ENCODE measurements at places on chromosomes 16 and 17.

DNA sequence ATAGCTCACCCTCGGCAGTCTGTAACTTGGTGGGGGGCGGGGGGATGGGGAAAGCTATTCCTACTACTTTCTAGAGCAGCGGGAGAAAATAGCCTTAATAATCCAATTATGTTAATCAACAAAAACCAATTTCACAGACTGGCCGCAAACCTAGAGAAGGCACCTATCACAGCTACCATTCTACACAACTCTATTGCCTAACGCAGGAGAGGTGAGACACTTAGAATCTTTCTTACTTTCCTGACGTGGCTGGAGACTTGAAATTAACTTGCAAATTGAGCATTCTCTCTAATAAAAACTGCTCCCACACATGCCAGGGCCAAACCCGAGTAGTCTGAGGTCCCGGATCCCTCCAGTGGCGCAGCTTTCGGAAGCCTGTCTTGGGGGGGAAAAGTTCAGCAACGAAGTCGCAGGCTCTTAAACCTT, 794 bp downstream of the SMG6 start:
- no peak for DNase-seq

DNA sequence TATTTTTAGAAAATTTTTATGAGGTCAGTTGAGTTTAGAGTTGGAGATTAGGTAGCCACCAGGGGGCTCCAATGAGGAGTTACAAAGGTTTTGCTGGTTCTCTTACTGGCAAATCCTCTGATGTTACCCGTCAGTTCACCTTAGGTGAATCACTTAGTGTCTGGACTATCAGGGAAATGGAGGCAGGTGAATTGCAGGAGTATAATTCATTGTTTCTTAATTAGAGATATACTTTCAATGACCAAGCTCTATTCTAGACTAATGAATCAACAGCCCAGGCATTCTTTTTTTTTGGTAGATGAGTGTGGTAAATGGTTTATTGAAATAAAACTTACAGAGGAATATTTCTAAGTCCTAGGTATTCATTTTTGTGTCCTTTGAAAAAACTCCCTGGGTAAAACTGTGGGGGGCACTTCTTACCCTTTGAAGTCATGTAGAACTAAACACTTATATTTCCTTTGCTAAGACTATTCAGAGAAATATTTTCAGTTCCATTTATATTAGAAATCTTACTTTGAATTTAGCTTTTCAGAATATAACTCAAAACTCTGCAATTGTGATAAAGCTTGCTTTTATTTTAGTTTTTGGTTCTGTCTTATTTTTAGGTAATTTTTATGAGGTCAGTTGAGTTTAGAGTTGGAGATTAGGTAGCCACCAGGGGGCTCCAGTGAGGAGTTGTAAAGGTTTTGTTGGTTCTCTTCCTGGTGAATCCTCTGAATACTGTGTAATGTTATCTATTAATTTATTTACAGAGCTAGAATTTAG, 17.7 kb downstream of the PSMD11 start:
- DNase-seq = peak; percentile 63

DNA sequence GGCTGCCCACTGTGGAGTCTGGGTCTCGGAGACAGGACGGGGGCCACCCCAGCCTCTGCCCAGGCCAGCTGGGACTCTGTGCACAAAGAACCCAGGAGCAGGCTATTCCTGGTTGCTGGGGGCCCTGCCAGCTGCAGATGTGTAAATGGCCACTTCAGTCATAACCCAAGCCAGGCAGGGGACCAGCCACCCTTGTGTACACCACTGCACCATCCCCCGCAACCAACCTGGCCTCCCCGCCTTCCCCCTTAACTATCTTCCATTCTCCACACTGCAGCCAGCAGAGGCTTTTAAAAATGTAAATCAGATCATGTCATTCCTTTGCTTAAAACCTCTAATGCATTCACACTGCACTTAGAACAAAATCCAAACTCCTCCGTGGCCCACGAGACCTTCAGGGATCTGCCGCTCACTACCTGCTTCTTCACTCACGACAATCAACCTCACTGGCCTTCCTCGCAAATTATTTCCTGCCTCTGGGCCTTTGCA, 28.3 kb downstream of the RTN4RL1 start:
- no peak for DNase-seq

DNA sequence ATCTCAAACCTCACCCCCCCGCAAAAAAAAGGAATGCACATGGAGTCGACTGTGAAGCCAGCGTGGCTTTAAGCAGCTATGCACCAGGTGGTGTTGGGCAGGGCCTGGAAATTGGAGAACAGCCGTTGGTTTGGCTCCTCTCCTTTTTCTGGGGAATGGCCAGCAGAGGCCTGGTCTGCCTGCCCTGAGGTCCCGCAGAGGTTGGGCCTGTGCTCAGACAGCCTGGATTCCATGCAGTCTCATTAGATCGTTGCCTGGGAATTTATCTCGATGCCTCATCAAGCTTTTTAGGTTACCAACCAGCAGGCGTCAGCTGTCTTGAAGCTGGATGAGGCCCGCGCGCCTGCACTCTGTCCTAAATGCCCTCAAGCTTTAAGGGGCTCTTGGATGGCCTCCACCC, 9.8 kb downstream of the SLC12A3 start:
- no peak for DNase-seq

GRCh38 chr17:19507775-19508576, 25.7 kb upstream of the SLC47A1 start:
- peak; percentile 80 for DNase-seq

DNA sequence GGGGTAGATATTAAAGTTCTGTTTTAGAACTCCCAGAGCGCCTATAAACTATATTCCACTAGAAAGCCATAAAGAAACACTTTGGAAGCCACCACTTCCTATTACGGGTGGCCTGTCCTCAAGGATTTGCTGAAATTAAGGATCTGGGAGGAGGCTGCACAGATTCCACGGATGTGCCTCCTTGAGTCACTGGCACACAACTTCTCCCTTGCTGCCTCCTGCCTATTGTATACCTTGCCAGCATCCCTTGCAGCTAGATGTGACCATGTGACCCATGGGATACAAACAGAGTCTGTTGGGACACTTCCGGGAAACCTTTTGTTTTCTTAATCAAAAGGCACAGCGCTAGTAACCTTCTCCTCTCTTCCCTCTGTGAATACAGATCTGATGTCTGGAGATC, 263.0 kb downstream of the C16orf95 start:
- no peak for DNase-seq

DNA sequence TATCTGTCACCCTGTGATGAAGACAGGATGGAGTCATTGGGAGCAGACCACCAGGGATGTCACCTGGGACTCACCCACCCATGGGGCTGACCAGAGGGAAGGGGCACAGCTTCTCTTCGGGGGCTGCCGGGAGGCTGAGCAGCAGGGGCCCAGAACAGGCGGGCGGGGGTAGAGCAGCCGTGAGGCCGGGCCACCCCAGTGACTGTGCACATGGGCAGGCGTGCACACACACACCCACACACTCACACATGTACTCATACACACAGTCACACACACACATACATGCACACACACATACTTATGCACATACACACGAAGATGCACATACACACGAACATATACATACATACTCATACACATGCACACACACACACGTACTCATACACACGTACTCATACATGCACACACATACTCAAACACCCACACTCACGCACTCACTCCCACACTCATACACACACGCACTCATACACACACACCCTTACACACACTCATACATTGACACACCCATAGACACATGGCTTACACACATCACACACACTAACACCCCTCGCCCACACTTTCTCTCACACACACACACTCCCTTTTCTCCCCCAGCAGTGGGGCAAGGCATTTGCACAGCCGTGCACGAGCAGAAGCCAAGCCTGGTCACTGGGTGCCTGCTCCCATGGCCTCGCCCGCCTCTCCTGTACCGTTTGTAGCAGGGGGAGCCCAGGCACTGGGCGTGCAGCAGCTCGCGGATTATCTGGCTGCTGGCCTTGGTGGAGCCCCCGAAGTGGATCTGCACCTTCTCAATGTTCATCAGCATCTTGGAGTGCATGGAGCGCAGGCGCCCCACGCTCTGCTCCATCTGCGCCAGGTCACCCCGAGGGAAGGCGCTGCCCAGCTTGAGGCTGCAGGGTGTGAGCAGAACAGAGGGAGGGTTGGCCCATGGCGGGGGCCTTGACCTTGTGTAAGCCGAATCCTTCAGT, 12.4 kb downstream of the UBALD2 start:
- no peak for DNase-seq

DNA sequence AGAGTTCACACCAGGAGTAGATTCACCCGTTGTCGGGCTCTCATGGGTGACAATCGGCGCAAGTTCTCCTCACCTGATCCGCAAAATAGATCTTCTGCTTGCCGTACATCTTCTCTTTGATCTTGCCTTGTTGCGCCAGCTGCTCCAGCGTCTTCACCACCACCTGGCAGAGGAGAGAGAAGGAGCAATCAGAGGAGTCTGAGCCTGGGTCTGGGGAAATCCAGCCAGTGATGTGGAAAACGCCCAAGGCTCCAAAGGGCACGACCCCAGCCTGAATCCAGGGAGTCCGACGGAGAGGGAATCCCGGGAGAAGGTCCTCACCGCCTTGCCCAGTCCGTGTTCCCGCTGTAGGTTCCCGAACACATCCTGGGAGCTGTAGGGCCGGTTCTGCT, 393 bp downstream of the PSMC3IP start:
- DNase-seq = no peak

DNA sequence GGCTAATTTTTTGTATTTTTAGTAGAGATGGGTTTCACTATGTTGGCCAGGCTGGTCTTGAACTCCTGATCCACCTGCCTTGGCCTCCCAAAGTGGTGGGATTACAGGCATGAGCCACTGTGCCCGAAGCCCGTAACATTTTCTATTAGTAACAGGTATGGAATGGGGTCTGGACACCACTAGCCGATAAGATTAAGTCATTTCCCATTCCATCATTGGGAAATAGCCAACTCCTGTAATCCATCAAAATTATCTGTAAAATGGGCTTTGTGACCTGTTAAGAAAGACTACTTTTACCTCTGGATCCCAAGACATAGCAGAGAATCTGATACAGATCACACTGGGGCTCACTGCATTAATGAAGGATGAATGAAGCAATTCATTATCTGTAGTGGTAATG, 3.9 kb upstream of the LUC7L3 start:
- no peak for DNase-seq

DNA sequence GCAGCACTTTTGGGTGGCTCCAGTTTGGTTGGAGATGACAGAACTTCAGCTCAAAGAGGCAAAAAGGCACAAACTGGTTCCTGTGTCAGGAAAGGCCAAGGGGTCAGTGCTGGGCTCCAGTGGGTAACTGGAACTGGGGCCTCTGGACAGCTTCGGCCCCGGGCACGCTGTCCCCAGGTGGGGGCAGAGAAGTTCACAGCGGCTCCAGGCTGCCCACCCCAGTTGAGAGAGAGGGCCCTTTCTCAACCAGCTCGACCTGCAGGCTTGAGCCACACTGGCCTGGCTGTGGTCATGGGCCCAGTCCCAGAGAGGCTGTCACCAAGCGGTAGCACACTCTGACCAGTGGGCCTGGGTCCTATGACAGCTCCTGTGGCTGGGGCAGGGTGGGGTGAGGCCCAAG, 24.5 kb downstream of the ADCY7 start:
- DNase-seq = no peak

- no peak for DNase-seq
Observed at GRCh38 chr16:88753602-88754001, 31.4 kb downstream of the PIEZO1 start.

DNA sequence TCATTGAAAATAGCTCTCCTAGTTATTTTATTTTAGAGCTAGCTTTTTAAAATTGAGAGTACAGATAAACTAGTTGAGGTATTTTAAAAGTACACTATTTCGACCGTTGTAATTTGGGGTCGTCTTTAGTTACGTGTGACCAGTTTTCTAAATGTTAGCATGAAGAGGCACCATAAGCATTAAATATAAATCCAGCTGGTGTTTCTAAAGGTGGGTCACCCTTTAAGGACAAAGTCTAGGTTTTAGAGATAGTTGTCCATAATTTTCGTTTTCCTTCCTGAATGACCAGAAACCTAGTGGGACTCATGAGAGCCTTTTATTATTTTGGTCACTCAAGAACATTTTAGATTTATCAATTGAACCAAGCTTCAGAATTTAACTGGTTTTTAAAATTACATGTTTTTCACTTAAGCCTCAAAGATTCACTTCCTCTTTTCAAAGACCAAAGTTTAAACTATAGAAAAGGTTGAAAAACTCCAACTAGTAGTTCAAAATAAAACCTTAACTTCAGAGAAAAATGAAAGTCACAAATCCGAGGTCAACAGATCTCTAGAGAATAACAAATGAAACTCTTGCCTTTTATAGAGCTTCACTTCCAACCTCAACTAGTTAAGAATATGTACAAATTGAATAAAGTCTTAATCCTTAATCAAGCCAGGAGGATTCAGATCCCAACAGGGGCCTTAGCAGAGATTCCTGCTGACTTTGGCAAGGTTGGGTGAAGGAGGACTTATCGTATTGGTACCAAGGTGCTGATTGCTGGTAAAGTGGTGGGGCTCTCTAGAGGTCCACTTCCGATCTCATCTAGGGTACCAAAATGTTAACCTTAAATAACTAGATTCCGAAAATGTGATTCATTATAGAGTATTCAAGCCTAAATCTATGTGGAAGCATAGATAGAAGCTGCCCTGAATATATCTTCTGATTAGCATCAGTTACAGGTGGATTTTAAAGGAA, 32.5 kb downstream of the PHKB start:
- no peak for DNase-seq

DNA sequence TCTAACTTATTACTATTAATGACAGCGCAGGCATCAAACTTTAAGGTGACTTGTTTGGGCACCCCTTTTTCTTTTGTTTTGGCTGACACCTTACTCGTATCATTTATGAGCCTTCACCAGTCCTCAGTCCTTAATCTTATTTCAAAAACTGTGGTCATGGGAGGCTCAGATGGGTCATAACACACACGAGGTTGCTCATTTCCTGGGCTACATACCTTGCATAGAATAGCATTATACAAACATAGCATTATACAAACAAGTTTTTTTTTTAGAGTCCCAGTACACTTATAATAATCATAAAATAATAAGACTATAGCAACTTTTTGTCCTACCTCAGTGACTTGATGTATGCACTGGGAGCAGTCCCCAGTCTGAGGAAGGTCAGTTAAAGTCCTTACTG, 11.2 kb upstream of the ACSF2 start:
- no peak for DNase-seq

GRCh38 chr17:42845918-42846593, 1.7 kb downstream of the AOC2 start:
- DNase-seq = no peak

GRCh38 chr17:58703137-58703915, 10.9 kb downstream of the RAD51C start:
- no peak for DNase-seq

DNA sequence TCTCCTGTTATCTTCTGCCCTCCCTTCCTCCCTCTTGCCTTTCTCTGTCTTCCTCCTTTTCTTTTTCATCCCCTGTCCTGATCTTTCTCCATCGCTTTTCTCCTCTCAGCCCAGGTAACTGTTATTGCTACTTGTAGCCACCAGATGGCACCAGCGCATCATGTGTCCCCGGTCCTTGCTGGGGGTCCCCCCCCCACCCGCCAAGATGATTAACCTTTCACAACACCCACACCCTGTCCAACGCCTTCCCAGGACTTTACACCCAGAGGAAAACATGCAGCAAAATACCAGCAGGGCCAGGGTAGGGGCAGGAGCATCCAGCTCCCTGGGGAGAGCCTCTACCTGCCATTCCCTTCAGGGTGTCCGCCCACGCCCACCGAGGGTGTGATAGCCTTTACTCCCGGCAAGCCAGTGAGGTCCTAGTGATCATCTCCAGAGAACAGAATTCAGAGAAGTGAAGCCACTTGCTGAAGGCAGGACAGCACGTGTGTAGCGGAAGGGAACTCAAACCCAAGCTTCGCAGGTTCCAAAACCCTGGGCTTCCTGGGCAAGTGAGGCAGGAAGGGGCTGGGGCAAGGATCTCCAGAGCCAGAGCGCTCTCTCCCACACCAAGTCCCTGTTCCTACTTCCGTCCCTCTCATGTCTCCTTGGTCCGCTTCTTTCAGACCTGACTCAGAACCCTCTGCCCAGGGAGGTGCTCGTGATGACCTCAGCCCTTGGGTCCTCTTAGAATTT, 13.4 kb upstream of the TAC4 start:
- peak; percentile 52 for DNase-seq

Data from activated T-cell treated with anti-CD3 and anti-CD28 coated beads for 1 hour (primary cell).